ELF-1 (cell line): ENCODE measurements at places on chromosomes 13 and 19.

GRCh38 chr13:85666356-85666755 lies 132.9 kb downstream of the SLITRK6 start:
- peak; percentile 35 for DNase-seq

- no peak for DNase-seq
Measured at GRCh38 chr13:63628310-63628709, 2212.7 kb upstream of the PCDH20 start.

GRCh38 chr13:82467626-82468025 lies 1414.6 kb downstream of the SLITRK1 start:
- DNase-seq, result no peak

DNA sequence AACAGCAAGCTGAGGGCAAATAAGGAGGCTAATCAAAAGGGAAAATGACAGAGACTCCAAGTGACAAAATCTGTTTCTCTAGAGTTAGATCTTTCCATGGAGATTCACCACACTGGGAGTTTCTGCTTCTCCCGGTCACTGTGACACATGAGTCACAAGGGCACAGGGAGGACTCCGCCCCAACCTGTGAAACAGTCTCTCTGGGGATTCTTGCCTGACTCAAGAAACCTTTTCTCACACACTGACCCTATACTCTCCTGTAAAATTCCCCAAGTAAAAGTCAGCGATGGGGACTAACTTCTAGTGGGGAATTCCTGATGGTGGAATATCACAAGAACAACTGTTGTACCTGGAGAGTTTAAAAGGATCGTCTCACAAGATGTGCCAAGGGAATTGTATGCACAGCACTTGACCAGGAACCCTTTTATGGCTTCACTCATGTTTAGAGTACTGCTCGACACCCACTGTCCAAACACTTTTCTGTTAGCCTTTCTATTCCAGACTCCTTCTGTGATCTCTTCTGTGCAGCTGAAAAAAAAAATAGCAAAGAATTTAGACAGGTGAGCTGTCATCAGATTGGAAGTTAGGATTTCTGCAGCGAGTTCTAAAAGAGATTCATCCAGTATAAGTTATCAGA lies 46.8 kb upstream of the URAD start:
- DNase-seq, result no peak

GRCh38 chr13:92177966-92178365 lies 779.5 kb downstream of the GPC5 start:
- no peak for DNase-seq

DNA sequence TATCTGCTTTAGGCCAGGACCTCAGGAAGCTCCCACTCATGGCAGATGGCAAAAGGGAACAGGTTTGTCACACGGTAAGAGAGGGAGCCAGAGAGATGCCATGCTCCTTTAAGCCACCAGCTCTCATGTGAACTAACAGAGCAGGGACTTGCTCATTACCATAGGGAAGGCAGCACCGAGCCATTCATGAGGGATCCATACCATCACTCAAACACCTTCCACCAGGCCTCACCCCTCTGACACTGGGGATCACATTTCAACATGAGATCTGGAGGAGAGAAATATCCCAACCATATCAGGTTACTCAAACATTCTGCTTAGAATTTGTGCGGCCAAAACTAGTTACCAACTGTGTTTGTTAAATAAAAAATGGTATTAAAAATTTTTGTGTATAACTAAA lies 427.0 kb downstream of the UQCRFS1 start:
- peak; percentile 18 for DNase-seq

GRCh38 chr19:33703821-33704220 lies 82.1 kb downstream of the CHST8 start:
- DNase-seq, result no peak

GRCh38 chr13:23506071-23506806 lies 64.0 kb upstream of the TNFRSF19 start:
- DNase-seq, result no peak

DNA sequence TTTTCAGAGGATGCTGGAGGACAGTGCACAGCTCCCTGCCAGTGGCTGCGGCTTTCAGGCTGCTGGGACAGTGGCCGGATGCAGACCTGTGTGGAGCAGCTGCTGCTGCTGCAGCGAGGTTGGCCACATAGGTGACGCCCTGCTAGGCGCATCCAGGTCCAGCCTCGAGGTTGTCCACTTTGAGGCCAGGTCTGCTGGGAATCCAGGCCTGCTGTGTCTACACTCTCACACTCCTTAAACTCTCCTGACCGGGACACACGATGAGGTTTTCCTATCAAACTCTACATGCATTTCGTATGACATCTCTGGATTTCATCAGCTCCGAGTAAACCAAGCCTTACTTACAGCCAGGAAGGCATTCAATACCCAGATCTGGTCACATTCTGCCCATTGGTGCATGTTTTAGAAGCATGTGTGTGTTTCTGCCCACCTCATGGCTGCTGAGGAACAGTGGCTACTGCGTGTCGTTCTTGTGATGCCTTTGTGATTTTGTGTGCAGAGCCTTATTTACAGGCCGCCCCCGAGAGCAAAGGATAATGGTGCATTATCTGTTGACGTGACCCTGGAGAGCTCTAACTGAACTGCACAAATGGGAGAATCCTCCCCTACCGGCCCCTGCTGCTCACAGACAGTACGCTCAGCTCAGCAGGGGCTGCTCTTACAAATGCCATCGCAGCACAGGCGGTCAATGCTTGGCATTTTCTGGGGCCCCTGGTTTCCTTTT lies 12.3 kb upstream of the MCF2L start:
- DNase-seq, result peak; percentile 42

DNA sequence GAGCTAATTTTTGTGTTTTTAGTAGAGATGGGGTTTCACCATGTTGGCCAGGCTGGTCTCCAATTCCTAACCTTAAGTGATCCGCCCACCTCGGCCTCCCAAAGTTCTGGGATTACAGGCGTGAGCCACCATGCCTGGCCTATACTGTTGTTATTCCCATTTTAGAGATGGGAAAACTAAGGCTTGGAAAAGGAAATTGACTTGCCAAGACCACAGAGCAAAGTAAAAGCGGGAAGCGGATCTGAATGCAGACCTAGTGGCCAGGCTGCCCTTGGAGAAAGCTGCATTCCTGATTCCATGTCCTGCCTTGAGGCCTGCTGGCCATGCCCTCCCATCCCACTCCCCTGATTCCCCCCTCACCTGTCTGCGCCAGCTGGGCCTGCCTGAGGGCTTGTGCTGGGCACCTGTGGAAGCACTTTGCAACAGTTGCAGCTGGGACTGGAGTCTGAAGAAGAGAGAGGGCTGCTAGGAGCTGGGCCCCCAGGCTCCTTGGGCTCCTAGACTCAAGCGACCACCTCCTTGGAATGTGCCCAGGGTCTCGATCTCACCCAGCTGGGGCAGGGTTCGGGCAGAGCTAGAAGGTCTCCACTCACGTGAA lies 5.7 kb downstream of the PALM3 start:
- DNase-seq, result peak; percentile 22

GRCh38 chr13:26786651-26787295 lies 26.2 kb upstream of the GPR12 start:
- DNase-seq, result no peak

DNA sequence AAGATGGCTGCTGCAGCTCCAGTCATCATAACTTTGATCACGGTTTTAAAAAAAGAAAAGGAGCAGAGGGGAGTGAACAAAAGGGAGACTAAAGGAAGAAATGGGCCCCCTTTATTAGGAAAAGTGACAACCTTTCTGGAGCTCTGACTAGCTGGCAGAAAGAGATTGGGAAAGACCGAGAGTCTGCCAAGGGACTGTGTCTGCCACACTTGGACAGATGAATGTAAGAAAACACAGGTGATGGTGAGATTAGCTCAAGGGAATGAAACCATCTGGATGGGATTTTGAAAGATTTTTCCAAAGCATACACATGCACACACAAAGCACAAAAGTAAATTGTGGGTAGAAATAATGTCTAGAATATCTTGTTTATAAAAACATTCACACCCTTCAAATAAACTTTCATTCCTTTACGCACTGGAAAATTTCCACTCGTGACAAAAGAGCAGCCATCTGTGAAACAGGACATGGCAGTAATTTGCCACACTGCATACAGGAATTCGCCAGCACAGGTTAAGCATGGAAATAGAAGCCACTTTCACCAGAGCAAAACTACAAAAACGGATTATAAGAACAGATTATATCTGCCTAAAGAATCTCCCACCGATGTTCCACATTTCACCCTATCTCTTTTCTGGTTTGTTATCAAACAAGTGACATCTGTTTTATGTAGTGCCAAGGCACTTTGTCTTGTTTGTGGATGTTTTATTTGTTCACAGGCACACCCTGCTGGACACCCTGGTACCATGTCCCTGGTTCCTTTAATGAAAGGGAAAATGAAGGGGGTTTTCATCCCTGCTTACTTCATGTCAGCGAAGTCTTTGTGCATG lies 819.5 kb downstream of the DIAPH3 start:
- no peak for DNase-seq

- DNase-seq, result peak; percentile 14
Measured at GRCh38 chr13:30551189-30551588, 66.5 kb upstream of the USPL1 start.

- DNase-seq, result no peak
Measured at GRCh38 chr19:16191216-16191908, 6.2 kb downstream of the FAM32A start.

GRCh38 chr19:2536461-2536860 lies 60.5 kb downstream of the GADD45B start:
- DNase-seq, result no peak

GRCh38 chr13:78022164-78022877 lies 103.7 kb upstream of the EDNRB start:
- peak; percentile 10 for DNase-seq

- no peak for DNase-seq
Measured at GRCh38 chr19:29804493-29804892, 7.3 kb upstream of the CCNE1 start.

DNA sequence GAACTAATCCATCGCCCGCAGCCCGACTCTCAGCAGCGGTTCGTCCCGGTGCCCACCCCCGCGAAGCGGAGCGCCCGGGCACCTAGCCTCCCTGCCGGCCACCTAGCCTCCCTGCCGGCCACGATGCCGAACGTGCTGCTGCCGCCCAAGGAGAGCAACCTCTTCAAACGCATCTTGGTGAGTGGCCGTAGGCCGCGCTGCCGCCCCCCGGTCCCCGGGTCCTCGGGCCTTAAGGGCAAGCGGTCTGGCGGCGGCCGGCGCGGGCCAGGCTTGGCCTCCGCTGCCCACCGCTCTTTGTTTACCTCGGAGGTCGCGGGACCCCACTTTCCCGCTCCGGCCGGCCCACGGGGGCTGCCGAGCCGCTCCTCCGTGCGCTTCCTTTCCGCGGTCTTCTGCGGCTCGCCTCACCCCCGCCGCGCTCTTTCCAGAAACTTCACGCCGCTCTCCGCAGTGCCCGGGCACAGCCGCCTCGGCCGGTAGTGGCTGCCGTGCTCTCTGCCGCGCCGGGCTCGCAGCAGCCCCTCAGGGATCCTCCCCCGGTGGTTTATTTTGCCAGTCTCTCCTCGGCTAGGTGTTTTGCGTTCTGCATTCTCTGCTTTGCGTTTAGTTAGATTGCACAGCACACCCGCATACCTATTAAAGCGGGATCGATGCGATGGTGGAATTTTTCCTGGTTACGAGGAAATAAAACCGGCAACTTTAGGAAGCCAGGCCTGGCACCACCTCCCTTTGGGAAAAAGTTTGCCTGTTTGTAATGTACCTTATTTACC lies 524 bp downstream of the NAA16 start:
- DNase-seq, result peak; percentile 56

DNA sequence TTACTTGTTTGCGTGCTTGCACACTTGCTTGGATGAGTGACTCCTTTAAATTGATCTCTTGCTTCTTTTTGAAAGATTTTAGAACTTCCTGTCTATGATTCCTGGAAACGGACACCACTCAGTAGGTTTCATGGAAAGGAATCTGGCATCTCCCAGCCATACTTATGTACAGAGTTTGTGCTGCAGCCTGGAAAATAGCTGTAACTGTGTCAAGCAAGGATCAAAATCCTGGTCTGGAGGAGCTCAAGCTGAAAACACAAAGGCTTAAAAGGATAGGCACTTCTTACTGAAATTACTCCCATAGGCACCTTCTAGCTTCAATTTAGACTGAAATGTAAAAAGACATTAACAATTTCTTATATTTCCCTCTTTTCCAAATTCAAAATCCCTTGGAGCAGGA lies 1.4 kb upstream of the FREM2 start:
- DNase-seq, result no peak

DNA sequence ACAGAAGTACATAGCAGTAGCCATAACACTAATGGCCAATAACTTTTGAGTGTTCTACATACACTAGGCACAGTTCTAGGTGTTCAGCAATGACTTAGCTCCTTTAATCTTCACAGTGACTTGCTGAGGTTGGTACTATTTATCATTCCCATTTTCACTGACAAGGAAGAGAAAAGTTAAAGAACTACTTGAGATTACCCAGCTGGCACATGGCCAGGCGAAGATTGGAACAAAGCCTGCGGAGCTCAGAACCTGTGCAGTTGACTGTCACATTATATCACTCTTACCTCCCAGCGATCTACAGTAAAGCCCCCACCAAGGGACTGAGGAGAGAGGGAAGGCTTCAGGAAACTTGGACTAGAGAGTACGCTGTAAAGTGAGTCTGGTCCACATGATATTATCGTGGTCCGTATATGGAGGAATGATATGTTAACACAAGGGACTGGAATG lies 42.4 kb upstream of the WDFY2 start:
- no peak for DNase-seq

DNA sequence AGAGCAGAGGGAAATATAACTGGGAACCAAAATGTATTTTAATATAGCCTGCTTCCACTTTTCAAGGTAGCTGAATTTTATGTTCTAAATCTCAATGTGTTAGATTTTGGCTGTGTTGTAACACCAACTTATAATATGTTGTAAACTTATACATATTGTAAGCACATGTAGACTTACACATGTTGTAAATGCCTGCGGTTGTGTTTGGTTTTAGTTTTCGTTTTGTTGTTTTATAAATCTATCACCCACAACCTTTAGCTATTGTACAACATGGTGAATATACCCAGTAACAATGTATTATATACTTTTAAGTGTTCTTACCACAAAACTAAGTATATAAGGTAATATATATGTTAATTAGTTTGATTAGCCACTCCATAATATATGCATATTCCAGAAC lies 15.6 kb downstream of the KCTD4 start:
- DNase-seq, result no peak

- no peak for DNase-seq
Measured at GRCh38 chr13:32849369-32849768, 166.9 kb upstream of the KL start.

DNA sequence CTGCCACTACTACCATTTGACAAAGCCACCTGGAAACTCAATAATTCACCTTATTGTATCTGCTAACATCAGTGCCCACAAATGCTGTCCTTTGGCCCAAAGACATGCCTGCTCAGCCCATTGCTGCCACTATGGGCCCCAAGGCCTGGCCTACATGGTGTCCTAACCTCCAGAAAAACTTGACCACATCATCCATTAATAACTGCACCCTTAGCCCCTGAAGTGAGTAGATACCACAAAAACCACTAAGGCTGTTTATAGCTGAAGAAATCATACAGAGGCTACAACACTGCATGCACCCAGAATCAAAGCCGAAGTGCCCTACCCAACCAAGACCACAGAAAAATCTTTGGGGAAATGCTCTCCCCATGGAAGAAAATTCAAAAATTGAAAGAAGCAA lies 932.8 kb upstream of the SLITRK6 start:
- DNase-seq, result no peak
